ENCODE measurements at places on chromosomes 3 and 15. TPM values are rescaled to one million over a fixed set of nuclear protein-coding genes. Genes with fewer than 3 reads are reported as not detected.

DNA sequence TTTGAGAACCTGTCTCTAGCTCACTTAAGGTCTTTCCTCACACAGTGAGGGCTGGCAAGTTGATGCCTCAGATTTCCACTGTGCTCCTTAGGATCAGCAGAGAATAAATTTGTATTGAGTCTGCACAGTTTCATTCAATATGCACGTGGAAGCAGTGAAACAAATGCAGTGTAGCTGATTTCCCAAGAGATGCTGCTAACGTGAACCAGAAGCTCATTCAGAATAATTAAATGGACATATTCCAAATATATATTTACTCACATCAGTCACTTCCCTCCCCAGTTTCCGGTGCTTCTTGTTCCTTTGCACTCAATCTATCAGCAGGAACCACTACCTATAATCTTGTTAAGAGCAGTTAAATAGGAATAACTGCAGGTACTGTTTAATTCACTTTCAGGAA, 86.1 kb downstream of the UNC13C start:
- no peak for DNase-seq

DNA sequence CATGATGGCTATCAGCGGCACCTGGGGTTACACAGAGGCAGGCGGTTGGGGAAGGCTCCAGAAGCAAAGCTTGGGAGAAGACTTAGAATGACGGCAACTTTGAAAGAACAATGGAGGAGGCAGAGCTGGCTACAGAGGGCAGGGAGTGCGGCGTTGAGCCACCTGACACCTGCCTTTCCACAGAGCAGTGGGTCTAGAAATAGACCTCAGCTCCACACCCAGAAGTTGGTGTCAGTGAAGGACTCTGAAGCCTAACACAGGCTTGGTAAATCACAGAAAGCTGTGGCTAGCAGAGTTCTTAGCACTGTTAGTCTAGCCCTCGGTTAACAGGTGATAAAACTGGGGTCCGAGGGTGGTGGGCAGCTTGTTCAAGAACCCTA, 23.1 kb upstream of the EHD4 start:
- no peak for DNase-seq

- DNase-seq: no peak
Measured at GRCh38 chr3:47985381-47985780, 30.8 kb downstream of the MAP4 start.

DNA sequence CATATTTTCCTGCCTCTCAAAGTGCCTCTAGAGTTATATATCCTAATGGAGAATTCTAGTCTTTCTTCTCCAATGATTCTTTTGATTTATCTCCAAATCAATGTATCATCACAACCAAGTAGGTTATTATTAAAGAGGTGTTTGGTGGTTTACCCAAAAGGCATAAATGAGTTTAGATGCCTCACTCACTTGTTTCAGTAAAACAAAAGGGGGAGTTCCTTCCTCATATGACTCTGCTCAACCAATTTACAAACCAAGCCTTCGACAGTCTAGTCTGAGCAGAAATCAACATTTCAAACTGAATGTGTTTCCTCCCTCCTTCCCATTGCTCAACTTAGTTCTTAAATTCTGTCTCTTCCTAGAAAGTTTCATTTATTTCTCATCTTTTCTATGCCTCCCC, 116.5 kb downstream of the TNIK start:
- DNase-seq: no peak

Gene DUOX2
- 2.7 TPM for total RNA-seq
